Regular cardiac myocyte (primary cell): ENCODE measurements at places on chromosomes 4 and X. TPM values are rescaled to one million over a fixed set of nuclear protein-coding genes. Genes with fewer than 3 reads are reported as not detected.

NDUFA1 gene
- 56.7 and 58.7 TPM in 2 replicates for total RNA-seq

CT47B1 gene
- total RNA-seq = not detected in 2 replicates

RIPPLY1 gene
- total RNA-seq = not detected in 2 replicates

GLRA3 gene
- not detected in 2 replicates for total RNA-seq

TMPRSS11A gene
- total RNA-seq = not detected in 2 replicates
